SHP77 treated with DMSO at 0.1 percent for 48 hours (cell line): ENCODE measurements at places on chromosomes 2 and 18.

DNA sequence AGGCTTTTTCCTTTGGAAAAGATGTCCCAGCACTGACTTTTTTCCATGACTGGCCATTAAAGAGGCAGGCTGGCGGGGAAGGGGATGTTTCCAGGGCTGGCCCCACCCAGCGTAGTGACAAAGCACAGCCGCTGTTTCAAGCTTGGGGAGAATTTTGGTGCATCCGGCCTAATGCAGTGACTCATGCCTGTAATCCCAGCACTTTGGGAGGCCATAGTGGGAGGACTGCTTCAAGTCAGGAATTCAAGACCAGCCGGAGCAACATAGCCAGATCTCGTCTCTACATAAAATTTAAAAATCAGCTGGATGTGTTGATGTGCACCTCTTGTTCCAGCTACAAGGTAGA is 78.0 kb upstream of the SH3BP4 start:
- no peak for DNase-seq

- DNase-seq, result no peak
Measured at GRCh38 chr2:85459771-85460170, 41.3 kb downstream of the SH2D6 start.

- no peak for DNase-seq
Measured at GRCh38 chr2:130389783-130390182, 33.9 kb downstream of the PTPN18 start.

DNA sequence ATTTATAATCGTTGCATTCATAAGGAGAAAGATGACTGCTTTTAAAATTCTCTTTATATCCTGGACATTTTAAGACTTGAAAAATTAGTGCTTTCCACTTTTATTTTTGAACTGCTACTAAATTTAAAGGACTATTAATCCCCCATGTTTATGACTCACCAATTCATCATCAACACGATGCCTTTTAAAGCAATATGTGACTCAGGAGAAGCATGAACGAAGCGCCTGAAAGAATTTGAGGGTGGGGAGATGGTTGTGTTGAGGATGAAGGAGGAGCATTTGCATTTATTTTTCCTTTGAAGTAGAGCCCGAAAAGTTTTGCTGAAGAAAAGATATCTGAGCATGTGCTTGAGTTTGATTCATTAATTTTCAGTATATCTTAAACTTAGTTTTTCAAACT is 192.2 kb upstream of the LRRTM1 start:
- no peak for DNase-seq

DNA sequence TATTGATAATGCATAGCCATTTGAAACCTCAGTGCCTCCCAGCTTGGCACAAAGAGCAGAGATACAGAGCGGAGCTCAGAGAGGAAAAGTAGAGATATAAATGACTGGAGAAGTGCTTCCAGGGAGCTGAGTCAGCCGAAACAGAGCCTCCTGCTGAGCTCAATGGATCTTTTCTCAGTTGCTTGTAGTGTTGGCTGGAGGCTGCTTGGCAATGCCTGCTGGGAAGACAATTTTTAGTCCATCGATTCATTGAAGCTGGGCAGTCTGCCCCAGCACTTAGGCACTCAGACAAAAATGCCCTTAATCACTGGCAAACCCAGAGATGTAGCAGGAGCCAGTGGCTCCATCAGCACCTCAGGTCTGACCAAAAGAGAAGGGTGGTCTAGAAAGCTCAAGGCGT is 81.3 kb upstream of the SETBP1 start:
- DNase-seq, result no peak

- DNase-seq, result no peak
Measured at GRCh38 chr2:120310136-120310535, 35.8 kb upstream of the INHBB start.

GRCh38 chr2:29881089-29881730 is 40.2 kb downstream of the ALK start:
- no peak for DNase-seq

GRCh38 chr2:199979832-199980628 is 24.6 kb downstream of the MAIP1 start:
- peak; percentile 40 for DNase-seq

- DNase-seq, result peak; percentile 93
Measured at GRCh38 chr18:6370886-6371635, 43.6 kb downstream of the L3MBTL4 start.
